ENCODE measurements at places on chromosomes 12 and 14.

GRCh38 chr12:54497883-54498282 is 331 bp downstream of the NCKAP1L start:
- DNase-seq = no peak

DNA sequence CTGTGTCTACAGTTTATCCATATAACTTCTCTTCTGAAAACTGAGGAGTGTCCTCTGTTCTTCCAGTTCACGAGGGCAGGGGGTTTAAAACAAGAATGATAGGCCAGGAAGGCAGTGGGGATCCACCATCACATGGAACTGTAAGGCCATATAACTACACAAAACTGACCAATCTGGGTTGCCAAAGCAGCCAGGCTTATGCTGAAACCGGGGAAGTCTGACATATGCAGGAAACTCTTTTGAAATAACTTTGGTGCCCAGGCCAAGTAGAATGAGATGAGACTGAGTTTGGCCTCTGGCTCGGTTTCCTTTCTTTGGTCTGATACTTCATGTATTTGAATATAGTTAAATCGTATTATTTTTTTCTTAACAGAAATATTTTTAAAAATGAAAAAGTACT is 18.0 kb upstream of the ATF1 start:
- DNase-seq = no peak

- DNase-seq = no peak
Measured at GRCh38 chr12:108649669-108650068, 16.0 kb upstream of the SELPLG start.

- no peak for DNase-seq
Measured at GRCh38 chr12:91123236-91123916, 12.1 kb upstream of the LUM start.

- no peak for DNase-seq
Measured at GRCh38 chr12:18468246-18469075, 207.1 kb downstream of the PIK3C2G start.

GRCh38 chr14:79663453-79663852 is 547.9 kb downstream of the DIO2 start:
- DNase-seq = no peak

- DNase-seq = no peak
Measured at GRCh38 chr14:68671909-68672308, 121.0 kb downstream of the ZFP36L1 start.

- no peak for DNase-seq
Measured at GRCh38 chr12:56086096-56086495, 6.1 kb downstream of the ERBB3 start.

GRCh38 chr14:91293281-91293680 is 48.8 kb upstream of the GPR68 start:
- DNase-seq = no peak

- DNase-seq = no peak
Measured at GRCh38 chr12:86349196-86349595, 93.0 kb upstream of the MGAT4C start.

- DNase-seq = no peak
Measured at GRCh38 chr14:93055651-93056115, 60.0 kb downstream of the ITPK1 start.

DNA sequence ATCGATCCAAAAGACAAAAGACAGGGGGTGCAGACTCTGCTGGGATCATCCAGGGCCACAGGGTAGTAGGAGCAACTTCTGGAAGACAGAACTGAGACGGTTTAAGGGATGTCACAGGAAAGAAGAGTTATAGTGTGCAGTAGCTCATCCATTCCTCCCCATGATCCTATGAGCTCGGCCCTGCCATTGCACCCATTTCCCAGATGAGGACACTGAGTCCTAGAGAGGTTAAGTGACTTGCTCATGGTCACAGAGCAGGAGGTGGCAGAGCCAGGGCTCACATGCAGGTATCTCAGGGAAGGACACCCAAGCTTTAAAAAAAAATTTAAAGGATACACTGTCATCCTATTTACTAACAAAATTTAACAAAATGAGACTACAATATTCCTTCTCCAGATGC is 86.1 kb upstream of the FZD10 start:
- no peak for DNase-seq

- no peak for DNase-seq
Measured at GRCh38 chr12:34376133-34376799, 354.0 kb downstream of the ALG10 start.
